Left cardiac atrium (tissue), 4 donors: ENCODE measurements at places on chromosomes 2 and 18.

GRCh38 chr2:217964275-217965161 lies 38.3 kb downstream of the TNS1 start:
- DNase-seq: peak; percentile 34

DNA sequence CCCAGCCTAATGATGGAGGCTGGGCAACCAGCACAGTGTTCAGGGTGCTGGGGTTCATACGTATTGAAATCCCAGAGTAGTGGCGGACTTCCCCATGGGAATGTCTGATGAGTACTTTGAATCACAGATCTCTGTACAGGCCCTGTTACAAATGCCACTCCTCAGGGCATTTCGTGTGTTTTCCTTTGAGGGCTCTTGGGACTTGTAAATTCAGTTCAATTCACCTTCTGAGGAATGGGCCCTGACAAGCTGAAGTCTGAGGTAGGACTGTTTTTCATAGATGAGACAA lies 288 bp upstream of the RDH14 start:
- DNase-seq: no peak

DNA sequence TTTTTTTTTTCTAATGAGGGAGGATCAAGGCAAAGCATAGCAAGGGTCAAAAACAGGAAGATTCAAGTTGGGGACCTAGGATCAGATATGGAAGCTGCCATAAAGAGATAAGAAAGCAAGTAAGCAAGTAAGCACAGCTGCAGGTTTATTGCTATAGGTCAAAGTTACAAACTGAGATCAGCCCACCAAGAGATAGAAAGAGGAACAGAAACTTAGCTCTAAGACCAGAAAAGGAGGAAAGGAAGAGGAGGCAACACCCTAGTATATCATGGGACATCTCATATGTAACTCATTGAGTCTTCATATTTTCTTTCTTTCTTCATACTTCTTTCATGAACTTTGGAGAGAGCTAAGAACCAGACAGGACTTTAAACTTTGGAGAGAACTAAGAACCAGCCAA lies 295.9 kb upstream of the CRIM1 start:
- DNase-seq: no peak

DNA sequence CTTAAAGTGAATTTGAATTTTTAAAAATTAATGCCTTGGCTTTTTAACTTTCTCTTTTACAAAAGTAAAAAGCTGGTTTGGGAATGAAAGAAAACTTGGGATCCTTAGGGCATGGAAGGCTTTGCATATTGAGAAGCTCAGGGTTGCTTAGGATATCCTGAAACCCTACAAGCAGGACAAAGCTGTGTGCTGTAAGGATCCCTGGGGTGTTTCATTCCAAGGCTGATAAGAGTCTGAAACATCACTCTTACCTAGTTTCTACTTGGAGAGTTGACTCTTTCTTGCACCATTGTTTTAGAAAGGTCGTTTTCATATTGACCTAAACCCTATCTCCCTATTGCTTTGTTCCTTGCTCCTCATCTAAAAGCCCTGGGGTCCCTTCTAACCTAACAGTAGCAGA lies 325.9 kb upstream of the NT5C1B start:
- DNase-seq: no peak

DNA sequence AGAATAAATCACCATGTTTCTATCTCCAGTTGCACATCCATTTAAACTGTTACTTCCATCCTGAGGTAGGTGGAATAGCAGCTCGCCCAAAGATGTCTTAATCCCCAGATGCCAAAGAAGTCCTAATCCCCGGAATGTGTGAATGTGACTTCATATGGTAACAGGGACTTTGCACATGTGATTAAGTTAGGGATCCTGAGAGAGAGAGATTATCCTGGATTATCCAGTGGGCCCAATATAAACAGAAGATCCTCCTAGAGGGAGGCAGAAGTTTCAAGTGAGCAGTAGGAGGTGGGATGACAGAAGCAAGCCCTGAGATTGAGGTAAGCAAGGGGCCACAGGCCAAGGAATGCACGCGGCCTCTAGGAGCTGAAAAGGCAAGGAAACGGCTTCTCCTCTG lies 19.8 kb downstream of the CREG2 start:
- no peak for DNase-seq

- DNase-seq: no peak
These were observed 49.0 kb downstream of the MAP2 start for GRCh38 chr2:209472871-209473270.

GRCh38 chr2:240351826-240352426 lies 83.5 kb upstream of the GPC1 start:
- DNase-seq: peak; percentile 17

DNA sequence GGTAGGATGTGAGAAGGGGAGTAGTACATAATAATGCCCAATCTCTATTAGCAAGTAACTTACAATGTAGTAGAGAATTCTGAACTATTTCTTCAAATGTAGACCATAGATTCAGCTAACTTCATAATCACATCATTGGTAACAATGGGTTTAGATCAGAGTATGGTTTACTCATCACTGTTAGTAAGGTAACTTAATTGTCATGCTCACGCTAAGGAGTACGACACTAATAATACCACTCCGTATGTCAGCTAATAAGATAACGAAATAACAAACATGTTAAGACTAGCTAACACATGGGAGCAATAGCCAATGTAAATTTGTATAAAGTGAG lies 56.4 kb upstream of the CCDC141 start:
- no peak for DNase-seq

- DNase-seq: no peak
These were observed 82.0 kb upstream of the TTC39C start for GRCh38 chr18:23932385-23933067.

DNA sequence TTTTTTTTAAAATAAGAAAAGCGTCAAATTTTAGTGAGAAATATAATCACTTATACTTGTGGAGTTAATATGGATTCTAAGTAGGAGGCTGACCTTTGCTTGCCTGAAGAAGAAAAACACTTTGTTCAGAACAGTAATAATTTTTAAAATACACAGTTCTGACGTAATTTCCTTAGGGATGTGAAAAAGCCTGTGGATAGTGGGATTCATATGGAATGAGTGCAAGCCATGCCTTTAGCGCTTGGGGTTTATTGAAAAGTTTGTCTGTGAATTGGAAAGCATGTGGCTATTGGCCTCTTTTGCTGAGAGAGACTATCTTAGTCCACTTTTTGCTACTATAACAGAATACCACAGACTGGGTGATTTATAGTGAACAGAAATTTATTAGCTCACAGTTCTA lies 151.3 kb downstream of the CCDC85A start:
- no peak for DNase-seq

DNA sequence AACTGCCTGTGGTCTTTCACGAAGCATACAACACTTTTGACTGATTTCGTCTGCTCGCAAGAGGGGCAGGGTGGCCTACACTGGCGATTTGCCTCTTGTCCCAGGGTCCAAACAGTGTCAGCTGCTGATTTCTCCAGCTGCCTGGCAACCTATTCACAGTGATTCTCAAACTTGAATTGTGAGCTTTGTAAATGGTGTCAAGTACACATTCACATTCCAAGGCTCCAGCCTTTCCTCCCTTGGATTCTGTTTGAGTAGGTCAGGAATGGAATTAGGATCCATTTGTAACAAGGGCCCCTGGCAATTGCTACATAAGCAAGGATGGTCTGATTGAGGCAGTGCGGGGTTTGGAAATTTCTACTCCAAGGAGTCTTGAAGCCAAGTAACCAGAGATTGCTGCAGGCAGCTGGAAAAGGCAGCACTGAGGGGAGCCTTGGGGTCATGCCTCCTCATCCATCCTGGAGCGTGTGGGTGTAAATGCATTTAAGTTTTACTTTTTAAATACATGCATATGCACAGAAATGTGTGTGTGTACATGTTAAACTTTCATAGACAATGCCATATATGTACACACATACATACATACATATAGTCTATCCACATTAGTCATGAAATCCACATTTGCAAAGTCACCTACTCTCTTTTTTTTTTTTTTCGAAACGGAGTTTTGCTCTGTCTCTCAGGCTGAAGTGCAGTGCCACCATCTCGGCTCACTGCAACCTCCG lies 86.8 kb upstream of the UXS1 start:
- no peak for DNase-seq

- peak; percentile 22 for DNase-seq
These were observed 8.7 kb downstream of the SMAD7 start for GRCh38 chr18:48942086-48942485.

DNA sequence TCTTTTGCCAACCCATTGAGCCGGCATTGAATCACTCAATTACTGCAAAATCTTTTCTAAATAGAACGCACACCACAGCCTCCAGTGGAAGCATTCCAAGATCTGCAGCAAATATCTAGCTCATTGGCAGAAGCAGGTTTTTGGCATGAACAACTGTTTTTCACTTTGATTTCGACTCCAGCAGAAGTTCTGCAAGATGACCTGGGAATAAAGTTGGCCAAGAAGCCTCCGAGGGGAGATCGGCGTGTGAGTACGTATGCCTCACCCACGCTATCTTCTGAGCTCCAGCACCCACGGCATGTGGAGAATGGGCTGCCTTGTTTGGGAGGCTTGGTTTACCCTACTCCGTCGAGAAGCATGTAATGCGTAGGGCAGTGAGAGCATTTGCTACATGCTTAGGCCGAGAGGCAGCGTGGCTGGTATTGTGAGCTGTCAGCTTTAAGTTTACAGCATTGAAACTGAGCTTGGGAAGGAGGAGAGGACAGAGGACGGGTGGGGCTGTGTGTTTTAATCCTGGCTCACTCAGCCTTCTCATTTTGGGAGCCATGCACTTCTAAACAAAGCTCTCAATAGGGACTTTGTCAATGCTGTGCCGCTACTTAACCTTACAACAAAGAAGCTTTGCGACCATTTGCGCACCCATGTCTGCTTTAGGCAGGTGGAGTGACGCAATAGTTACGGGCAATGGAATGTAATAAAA lies 10.5 kb downstream of the PCARE start:
- DNase-seq: no peak

DNA sequence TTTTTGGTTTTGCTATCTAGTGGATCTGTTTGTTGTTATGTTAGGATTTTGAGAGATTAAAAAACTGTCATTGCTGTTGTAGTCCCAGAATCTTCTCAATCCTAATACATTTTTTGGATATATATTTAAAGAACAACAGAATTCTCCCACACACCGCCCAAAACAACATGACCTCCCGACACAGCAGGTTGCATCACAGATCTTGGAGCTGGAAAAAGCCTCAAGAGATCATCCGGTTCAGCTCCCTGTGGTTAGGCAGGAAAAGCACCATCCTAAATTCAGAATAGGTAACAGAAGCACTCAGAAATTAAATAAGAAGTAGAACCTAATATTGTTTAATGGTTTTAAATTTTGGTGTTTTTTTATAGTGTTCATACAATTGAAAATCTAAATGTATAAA lies 251.4 kb upstream of the STON1 start:
- DNase-seq: no peak

DNA sequence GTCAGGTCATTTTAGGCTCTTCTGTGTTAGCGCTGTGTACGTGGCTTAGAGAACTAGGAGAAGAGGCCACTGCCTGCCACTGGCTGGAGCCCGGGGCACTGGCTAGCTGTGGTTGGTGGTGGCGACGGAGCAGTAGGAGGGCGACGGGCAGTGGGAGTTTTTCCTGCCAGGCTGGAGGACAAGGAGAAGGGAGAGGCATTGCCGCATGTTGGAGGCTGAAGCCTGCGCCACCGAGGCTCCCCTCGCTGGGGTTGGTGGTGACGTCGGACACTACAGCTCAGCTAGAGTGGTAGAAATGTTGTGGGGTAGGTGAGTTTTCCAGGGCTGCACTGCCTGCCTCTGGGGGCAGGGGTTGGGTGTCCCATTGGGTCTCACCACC lies 41.7 kb upstream of the IMP4 start:
- no peak for DNase-seq

DNA sequence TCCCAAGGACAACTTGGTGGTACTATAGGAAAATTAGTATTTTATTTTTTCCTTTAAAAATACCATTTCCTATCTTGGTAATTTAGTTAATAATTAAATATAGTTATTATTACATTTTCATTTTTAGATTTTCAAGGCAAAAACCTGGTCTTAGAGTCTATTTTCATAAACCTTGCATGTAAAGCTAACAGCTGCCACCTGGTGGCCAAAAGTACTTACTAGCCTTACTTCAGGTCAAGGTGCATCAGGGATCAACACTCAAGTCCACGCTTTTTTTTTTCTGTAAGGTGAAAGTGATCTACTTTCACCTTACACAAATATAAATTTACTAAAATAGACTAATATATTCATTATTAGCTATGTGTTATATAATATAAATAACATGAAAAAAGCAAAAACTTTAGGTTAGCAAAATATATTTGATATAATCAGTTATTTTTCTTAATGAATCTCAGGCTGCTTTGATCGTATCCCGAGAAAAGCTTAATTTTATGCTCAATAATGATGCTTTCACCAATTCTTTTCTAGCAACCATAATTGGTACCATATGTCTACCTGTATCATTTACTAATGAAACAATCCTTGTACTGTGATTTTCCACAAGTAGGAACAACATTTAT lies 62.5 kb downstream of the RELCH start:
- peak; percentile 79 for DNase-seq

DNA sequence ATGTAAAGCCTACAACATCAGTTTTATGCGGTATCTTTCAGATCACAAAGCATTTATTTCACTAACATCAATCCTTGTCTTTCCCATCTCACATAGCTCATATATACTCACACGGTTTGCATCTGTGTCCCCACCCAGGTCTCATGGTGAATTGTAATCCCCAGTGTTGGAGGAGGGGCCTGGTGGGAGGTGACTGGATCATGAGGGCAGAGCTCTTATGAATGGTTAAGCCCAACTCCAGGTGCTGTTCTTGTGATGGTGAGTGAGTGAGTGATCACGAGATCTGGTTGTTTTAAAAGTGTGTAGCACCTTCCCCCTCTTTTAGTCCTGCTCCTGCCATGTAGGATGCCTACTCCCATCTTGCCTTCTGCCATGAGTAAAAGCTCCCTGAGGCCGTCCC lies 42.0 kb downstream of the PARD6G start:
- no peak for DNase-seq
